ENCODE measurements at places on chromosomes 12 and 14.

- no peaks in the 10 kb centered on the region for H3K4me1 ChIP-seq
- no peak for DNase-seq
- no peak overlapping the region for H3K4me3 ChIP-seq
- no peaks in the 10 kb centered on the region for H3K27me3 ChIP-seq
- no peak overlapping the region for H3K27ac ChIP-seq
These were observed 59.0 kb upstream of the HIF1A start for GRCh38 chr14:61636291-61636690.

DNA sequence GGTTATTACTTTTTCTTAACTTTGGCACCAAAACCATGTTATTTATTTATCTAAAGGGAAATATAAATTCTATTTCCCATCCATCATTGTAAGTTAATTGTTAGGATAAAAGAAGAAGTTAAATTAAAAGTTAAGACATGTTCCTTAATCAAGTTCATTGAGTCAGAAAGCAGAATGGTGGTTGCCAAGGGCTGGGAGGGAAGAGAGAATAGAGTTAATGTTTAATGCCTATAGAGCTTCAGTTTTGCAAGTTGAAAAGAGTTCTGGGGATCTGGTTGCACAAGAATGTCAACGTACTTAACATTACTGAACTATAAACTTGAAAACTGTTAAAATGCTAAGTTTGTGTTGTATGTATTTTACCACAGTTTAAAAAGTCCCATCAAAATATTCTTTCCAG lies 63.2 kb upstream of the NR2C1 start:
- no peak for DNase-seq
- no peaks in the 10 kb centered on the region for H3K36me3 ChIP-seq
- no peaks in the 10 kb centered on the region for H3K4me1 ChIP-seq
- H3K27ac ChIP-seq: no peak overlapping the region

- no peak overlapping the region for H3K27ac ChIP-seq
- no peaks in the 10 kb centered on the region for H3K36me3 ChIP-seq
- H3K4me1 ChIP-seq: peaks cover 7% of the 10 kb centered on the region
- no peak for DNase-seq
These were observed 173.5 kb upstream of the DYRK2 start for GRCh38 chr12:67474934-67475620.

DNA sequence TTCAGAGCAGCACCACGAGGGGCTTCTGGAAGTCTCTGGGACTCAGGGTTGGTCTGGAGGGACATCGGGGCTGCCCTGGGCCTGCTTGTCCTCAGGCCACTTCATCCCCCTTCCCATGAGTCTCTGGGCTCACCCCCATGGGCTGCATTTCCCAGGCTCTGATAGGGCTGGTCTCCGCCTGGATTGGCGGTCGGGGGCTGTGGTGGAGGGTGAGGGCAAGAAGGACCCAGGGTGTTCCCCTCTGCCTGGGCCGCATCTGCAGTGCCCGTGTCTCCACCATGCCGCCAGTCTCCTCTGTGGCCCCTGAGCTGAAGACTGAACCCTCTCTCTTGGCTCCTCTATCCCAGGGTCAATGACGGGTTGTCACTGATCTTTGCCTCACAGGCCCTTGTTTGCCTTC lies 242.1 kb downstream of the ADGRD1 start:
- H3K36me3 ChIP-seq: no peaks in the 10 kb centered on the region
- no peaks in the 10 kb centered on the region for H3K27me3 ChIP-seq
- no peak for DNase-seq
- no peak overlapping the region for H3K4me3 ChIP-seq
- H3K27ac ChIP-seq: no peak overlapping the region
- H3K4me1 ChIP-seq: no peaks in the 10 kb centered on the region

- H3K27ac ChIP-seq: peak overlapping the region; percentile 44
- peak overlapping the region; percentile 25 for H3K4me3 ChIP-seq
- no peaks in the 10 kb centered on the region for H3K36me3 ChIP-seq
- no peaks in the 10 kb centered on the region for H3K27me3 ChIP-seq
These were observed 6.3 kb downstream of the ZFP36L1 start for GRCh38 chr14:68786491-68787091.

GRCh38 chr12:94507455-94507854 lies 47.8 kb upstream of the CEP83 start:
- no peak for DNase-seq
- no peaks in the 10 kb centered on the region for H3K36me3 ChIP-seq
- no peaks in the 10 kb centered on the region for H3K27me3 ChIP-seq
- no peak overlapping the region for H3K27ac ChIP-seq
- H3K4me3 ChIP-seq: no peak overlapping the region

DNA sequence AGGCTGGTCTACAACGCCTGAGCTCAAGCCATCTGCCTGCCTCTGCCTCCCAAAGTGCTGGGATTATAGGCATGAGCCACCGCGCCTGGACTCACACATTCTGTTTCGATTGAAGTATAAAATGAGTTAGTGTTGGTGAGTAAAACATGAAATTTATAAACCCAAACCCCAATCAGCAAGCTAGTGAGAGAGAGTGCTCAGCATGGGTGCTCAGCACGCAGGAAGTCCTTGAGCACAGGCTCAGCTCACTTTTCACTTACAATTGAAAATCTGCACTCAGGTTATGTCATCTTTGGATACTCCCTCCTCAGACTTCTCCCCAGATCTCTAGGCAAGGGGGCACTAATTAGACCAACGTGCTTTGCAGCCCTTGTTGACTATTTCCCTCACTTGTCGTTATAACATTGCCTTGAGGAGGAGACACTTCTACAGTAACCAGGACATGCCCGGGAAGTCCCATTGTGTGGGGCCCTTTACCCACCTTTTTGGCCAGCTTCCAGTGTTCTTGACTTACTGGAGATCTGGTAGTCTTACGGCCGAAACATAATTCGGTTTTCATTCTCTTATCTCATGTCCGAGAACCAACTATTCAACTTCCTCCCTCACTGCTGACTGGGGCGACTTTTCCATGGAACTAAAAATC lies 68.5 kb upstream of the AMN1 start:
- no peaks in the 10 kb centered on the region for H3K27me3 ChIP-seq
- DNase-seq: no peak
- no peak overlapping the region for H3K4me3 ChIP-seq
- peak overlapping the region; percentile 39 for H3K27ac ChIP-seq
- H3K4me1 ChIP-seq: no peaks in the 10 kb centered on the region

DNA sequence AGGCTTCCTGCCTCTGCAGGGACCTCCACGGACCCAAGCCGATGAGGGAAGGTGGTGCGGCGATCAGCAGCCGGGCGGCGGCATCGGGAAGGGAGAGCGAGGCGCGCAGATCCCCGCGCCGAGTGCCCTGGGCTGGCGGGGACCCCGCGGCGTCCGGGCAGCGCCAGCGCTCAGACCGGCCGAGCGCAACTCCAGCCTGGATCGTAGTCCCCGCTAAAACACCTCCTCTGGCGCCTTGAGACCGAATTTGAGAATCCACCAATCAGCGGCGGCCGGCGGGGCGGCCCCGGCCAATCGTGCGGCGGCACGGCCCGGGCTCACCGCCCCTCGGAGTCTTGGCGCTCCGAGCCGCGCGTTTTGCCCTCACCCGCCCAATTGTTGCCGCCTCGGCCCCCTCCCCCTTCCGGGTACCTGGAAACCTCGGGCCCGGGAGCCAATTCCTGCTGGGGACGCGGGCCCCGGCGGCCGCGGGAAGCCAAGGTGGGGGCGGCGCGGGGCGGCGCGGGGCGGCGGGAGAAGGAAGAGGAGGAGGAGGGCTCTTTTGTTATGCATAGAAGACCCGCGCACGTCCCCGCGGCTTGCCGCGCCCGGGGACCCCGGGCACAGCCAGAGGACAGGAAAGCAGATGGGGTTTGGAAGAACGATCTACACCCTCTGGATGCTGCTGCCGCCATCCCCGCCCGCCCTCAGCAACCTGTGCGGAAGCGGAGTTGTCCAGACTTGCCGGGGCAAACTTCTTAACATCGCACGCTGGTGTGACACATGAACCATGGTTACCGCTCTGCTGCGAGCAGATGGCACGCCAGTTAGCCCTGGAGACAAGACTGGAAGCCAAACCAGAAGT lies at the start of gene E2F7:
TSS of gene E2F7 (minus strand) at position 209 of the 844 bp plus-strand sequence. CDS start 934 bp downstream, outside the sequence.
- no peaks in the 10 kb centered on the region for H3K36me3 ChIP-seq
- H3K4me3 ChIP-seq: peak within 1 kb of the TSS; percentile 63
- no peak within 1 kb of the TSS for H3K27ac ChIP-seq
- DNase-seq: peak; percentile 68

- no peak overlapping the region for H3K4me3 ChIP-seq
- DNase-seq: no peak
- no peaks in the 10 kb centered on the region for H3K27me3 ChIP-seq
- peaks cover 4% of the 10 kb centered on the region for H3K36me3 ChIP-seq
- no peak overlapping the region for H3K27ac ChIP-seq
These were observed 265.6 kb upstream of the RGS6 start for GRCh38 chr14:71666571-71667145.

- H3K27me3 ChIP-seq: no peaks in the 10 kb centered on the region
- DNase-seq: no peak
- H3K4me3 ChIP-seq: no peak overlapping the region
These were observed 19.5 kb upstream of the PPFIBP1 start for GRCh38 chr12:27504507-27504906.

DNA sequence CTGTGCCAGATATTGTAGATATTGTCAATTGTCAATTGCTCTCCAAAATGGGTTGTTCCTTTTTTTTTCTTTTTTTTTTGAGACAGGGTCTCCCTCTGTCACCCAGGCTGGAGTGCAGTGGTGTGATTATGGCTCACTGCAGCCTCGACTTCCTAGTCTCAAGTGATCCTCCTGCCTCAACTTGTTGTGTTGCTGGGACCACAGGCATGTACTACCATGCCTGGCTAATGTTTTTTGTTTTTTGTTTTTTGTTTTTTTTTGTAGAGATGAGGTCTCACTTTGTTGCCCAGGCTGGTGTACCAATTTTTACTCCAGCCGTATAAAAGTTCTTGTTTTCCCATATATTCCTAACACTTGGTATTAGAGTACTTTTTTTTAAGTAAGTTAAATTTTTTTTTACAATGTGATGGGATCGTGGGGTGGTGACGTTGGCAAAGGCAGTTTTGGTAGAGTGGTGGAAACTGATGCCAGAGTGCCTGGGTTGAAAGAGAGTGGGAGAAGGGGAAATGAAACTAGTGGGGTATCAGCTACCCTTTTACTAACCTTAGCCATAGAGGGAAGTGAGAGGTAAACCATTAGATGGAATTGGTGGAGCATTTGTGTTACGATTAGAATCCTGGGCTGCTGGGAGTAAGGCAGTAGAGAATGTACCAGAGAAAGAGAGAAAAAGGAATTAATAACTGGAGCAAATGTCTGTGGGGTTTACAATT lies 33.0 kb upstream of the CFAP54 start:
- DNase-seq: no peak
- no peaks in the 10 kb centered on the region for H3K4me1 ChIP-seq

- no peaks in the 10 kb centered on the region for H3K4me1 ChIP-seq
- H3K27me3 ChIP-seq: peaks cover 3% of the 10 kb centered on the region
- H3K4me3 ChIP-seq: peak overlapping the region; percentile 23
- DNase-seq: peak; percentile 66
- no peaks in the 10 kb centered on the region for H3K36me3 ChIP-seq
These were observed 31.8 kb upstream of the PLEKHG6 start for GRCh38 chr12:6278439-6279255.

DNA sequence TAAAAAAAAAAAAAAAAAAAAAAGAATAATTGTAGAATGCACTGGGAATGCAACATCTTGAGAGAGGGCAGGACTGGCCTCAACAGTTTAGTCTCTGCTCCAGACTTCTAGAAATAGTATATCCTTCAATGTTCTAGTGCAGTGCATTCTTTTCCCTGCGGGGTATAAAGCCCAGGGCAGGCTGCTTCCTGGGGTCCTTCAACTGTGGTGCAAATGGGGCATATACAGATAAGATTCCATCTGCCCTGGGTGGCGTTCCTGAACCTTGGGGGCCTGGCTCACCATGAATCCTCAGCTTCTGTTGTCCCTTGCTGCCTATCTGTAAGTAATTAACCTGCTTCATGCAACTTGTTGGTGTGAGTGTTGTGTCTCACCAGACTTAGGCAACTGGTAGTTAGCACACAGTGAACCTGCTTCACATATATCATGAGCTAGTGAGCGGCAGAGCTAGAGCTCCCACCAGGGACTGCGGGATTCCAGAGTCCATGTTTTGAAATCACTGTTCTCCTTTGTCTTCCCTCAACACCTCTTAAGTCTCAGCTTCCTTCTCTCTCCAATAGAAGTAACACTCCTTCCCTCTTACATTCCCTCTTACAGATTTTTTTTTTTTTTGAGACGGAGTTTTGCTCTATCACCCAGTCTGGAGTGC lies 177.6 kb downstream of the SUDS3 start:
- DNase-seq: no peak
- H3K27ac ChIP-seq: no peak overlapping the region
- H3K27me3 ChIP-seq: no peaks in the 10 kb centered on the region
- H3K36me3 ChIP-seq: no peaks in the 10 kb centered on the region
- no peaks in the 10 kb centered on the region for H3K4me1 ChIP-seq
- H3K4me3 ChIP-seq: no peak overlapping the region

GRCh38 chr14:29648045-29648444 lies 279.6 kb downstream of the PRKD1 start:
- no peak overlapping the region for H3K4me3 ChIP-seq
- no peaks in the 10 kb centered on the region for H3K36me3 ChIP-seq
- no peaks in the 10 kb centered on the region for H3K4me1 ChIP-seq
- no peak overlapping the region for H3K27ac ChIP-seq
- H3K27me3 ChIP-seq: no peaks in the 10 kb centered on the region

DNA sequence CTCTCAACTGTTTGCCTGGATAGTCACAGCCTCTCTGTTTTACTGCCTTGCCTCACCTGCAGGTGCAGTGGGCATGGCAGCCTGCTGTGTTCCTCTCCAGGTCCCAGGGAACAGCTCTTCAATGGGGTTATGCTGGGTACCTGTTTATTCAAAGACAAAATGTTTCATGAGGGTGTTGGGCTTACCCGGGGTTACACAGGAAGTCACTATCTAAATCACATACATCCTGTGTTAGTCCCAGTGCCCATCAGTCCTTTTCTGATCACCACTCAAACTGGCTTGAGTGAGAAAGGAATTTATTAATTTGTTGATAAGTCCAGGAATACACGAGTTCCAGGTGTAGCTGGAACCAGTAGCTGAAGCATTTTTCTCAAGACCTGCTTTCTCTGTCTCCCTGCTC lies 1503.6 kb upstream of the TMEM132C start:
- peaks cover 32% of the 10 kb centered on the region for H3K4me1 ChIP-seq
- H3K27ac ChIP-seq: no peak overlapping the region
- no peak for DNase-seq

GRCh38 chr14:50333014-50333509 lies 20.9 kb downstream of the DMAC2L start:
- no peaks in the 10 kb centered on the region for H3K27me3 ChIP-seq
- DNase-seq: no peak
- no peak overlapping the region for H3K27ac ChIP-seq
- no peak overlapping the region for H3K4me3 ChIP-seq
- H3K36me3 ChIP-seq: peaks cover 5% of the 10 kb centered on the region

- H3K4me3 ChIP-seq: no peak overlapping the region
- no peaks in the 10 kb centered on the region for H3K36me3 ChIP-seq
- H3K4me1 ChIP-seq: no peaks in the 10 kb centered on the region
- no peaks in the 10 kb centered on the region for H3K27me3 ChIP-seq
These were observed 36.6 kb downstream of the GPR135 start for GRCh38 chr14:59428581-59429012.

GRCh38 chr12:5173511-5174011 lies 129.9 kb downstream of the KCNA5 start:
- no peak overlapping the region for H3K27ac ChIP-seq
- no peaks in the 10 kb centered on the region for H3K36me3 ChIP-seq
- no peaks in the 10 kb centered on the region for H3K27me3 ChIP-seq
- no peak for DNase-seq

All from naive thymus-derived CD4-positive, alpha-beta T cell (primary cell).